Thoracic aorta (tissue), 2 donors: ENCODE measurements at places on chromosomes 12 and 14.

- DNase-seq, result no peak
- no peak overlapping the region for H3K27ac ChIP-seq
- peaks cover 28% of the 10 kb centered on the region for H3K4me1 ChIP-seq
- H3K4me3 ChIP-seq, result no peak overlapping the region
- no peaks in the 10 kb centered on the region for H3K27me3 ChIP-seq
- H3K36me3 ChIP-seq, result peaks cover 16% of the 10 kb centered on the region
Measured at GRCh38 chr14:92688434-92689375, 59.7 kb downstream of the LGMN start.

DNA sequence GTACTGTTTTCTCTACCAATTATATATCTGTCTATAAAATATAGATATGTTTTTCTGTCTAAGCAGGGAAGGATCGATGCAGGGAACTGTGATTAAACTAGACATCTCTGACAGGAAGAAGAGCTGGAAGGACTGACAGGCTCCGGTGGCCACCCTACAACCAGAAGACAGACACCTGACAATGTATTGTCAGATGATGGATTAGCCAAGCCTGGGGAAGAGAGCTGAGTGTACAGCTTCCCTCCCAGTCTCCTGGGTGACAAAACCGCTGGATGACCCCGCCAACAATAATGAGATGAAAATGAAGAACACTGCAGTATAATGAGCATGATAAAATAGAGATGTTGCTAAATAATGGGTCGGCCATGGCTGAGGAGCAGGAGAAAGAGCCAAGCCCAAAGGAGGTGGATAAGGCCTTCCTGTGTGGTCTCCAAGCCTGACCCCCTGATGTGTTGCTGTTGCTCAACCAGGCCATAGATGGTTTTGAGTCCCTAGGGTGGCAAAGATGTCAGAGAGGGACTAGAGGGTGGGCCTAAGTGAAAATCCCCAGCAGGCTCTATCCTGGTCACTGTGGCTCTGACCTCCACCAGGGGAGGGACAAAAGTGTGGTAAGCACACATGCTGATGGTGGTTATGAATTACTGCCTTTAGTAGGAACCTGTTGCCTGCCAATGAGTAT, 28.2 kb downstream of the DHRS2 start:
- H3K36me3 ChIP-seq, result no peaks in the 10 kb centered on the region
- no peak for DNase-seq
- no peak overlapping the region for H3K27ac ChIP-seq

DNA sequence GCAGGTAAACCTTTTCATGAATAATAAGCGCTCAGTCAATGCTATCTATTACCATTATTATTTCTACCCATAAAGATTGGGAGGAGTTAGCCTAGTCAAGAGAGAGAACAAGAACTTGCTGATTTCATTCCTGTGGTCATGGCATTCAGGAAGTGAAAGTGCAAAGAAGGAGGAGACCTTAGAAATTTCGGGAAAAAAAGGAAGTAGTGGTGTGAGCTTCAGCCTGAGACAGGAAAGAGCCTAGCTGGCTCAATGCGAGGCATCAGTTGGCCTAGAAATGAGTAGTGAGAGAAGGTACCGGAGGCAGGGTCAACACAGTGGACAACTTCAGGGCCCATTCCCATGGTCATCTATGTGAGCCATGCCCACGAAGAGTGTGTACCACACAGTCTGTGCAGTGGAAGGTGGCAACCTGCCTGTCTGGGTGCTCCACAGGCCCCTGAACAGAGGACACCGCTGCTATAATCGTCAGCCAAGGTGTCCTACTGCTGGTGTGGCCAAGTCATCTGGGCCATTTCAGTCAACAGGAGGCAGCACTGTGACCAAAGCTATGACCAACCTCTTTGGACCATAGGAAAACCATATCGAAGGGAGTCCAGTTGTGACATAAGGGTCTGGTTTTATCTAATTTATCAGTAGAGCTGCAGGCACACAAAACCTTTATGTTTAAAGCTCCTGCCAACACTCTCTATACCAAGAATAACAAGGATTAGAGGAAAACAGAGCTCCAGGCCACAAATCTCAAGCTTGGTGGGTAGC, 16.2 kb upstream of the STON2 start:
- no peaks in the 10 kb centered on the region for H3K27me3 ChIP-seq
- H3K27ac ChIP-seq, result no peak overlapping the region
- no peak for DNase-seq
- no peaks in the 10 kb centered on the region for H3K4me1 ChIP-seq
- no peaks in the 10 kb centered on the region for H3K36me3 ChIP-seq

DNA sequence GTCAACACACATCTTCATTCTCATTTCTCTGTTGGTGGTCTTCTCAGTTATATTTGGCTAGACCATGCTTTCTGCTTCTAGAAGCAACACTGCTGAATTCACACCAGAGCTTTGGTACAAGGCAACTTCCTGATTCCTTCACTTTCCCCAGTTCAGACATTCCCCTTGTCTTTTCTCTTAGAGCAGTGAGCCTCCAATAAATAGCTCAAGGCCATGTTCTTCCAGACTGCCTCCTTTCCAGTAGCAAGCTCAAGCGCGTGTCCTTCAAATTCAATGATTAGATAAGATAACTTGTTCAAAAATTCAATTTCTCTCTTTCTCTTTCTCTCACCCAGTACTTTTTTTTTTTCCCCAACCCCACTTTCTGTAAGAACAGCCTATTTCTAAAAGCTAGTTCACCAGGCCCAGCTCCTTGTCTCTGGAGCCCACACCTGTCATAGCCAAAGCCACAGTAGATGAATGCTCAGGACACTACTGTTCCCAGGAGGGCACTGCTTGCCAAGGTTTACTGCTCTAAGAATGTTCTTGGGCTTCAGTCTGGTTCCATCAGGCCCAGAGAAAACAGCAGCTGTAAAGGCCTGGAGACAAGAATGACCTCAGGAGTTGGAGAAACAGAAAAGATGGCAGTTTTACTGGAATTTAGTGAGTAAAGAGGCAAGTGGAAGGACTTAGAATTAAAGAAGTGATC, 17.7 kb downstream of the TBK1 start:
- peaks cover 6% of the 10 kb centered on the region for H3K4me1 ChIP-seq
- H3K36me3 ChIP-seq, result peaks cover 31% of the 10 kb centered on the region
- DNase-seq, result no peak
- no peak overlapping the region for H3K27ac ChIP-seq

DNA sequence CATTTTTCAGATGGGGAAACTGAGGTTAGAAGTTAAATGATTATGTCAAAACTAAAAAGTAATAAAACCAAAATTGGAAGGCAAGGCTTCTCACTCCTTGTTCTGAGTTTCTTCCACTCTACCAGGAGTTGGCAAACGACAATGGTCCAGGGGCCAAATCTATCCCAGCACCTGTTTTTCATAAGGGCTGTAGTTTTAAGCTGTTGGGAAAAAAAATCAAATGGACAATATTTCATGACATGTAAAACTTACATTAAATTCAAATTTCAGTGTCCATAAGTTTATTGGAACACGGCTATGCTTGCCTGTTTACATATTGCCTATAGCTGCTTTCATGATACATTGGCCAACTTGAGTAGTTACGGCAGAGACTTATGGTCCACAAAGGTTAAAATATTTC, 56.7 kb upstream of the TMCC3 start:
- H3K27ac ChIP-seq, result no peak overlapping the region
- peaks cover 51% of the 10 kb centered on the region for H3K4me1 ChIP-seq
- DNase-seq, result no peak

DNA sequence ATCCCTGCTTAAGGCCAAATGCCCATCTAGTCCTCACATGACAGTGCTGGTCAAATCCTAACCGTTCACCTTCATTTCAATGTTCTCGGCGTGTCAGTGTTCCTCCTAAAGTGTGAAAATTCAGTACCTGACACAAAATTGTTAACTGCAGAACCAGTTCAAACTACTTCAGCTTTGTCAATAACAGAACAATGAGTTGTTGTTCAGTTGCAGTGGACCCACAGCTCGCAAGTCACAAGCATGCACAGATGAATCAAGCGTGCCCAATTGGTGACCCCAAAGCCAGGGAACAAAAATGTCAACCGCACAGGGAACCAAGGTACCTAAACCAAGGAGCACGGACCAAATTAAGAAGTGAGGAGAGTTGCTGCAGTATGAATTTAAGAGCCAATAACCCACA, 23.2 kb downstream of the NRDE2 start:
- no peaks in the 10 kb centered on the region for H3K27me3 ChIP-seq
- peaks cover 3% of the 10 kb centered on the region for H3K4me1 ChIP-seq
- no peak overlapping the region for H3K4me3 ChIP-seq
- peaks cover 23% of the 10 kb centered on the region for H3K36me3 ChIP-seq
- no peak for DNase-seq
- no peak overlapping the region for H3K27ac ChIP-seq

GRCh38 chr14:87059060-87059839, 933.7 kb downstream of the GALC start:
- no peak for DNase-seq
- no peaks in the 10 kb centered on the region for H3K4me1 ChIP-seq
- H3K27me3 ChIP-seq, result no peaks in the 10 kb centered on the region
- no peak overlapping the region for H3K27ac ChIP-seq

DNA sequence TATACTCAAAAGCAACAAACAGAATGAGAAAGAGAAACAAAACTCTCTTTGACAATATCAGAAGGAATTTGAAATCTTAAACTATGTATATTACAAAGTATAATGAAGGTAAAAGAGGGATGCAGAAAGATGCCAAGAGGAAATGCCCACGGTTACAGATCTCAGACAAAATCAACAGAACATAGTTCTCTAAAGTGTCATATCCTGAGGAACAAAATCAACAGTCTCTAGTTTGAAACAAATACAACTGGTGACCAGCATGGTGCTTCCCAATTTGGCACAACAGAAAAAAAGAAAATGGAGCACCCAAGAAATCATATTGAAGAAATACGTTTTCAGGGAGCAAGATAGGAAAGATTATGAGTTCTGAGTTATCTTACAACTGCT, 116.5 kb downstream of the METTL25 start:
- no peaks in the 10 kb centered on the region for H3K4me1 ChIP-seq
- DNase-seq, result no peak
- no peak overlapping the region for H3K4me3 ChIP-seq
- peaks cover 4% of the 10 kb centered on the region for H3K36me3 ChIP-seq

DNA sequence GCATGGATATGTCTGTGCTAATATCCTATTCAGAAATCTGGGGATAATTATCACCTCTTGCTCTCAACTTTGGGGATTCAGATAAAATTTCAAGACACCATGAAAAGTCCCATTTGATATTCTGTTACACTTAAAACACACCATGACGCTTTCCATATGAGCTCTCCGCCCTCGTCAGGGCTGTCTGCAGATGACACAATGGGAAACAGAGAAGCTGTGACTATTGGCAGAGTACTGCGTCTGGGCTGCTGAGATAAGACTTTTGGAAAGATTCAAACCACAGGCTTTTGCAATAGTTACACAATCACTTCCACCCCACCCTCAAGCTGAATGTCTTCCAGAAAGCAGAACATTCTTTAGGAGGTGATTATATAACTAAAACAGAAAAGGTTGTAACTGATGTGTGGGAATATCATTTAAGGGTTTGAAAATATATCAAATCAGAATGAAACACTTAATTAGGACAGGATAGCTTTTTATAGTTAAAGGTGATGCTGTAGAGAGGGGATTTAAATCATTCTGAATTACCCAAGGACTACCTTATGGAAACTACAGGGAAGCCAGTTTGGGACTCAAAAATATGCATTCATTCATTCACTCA, 75.3 kb upstream of the TMPO start:
- DNase-seq, result peak; percentile 31
- H3K27ac ChIP-seq, result no peak overlapping the region
- peaks cover 9% of the 10 kb centered on the region for H3K4me1 ChIP-seq
- no peaks in the 10 kb centered on the region for H3K27me3 ChIP-seq
- H3K4me3 ChIP-seq, result peak overlapping the region; percentile 8

DNA sequence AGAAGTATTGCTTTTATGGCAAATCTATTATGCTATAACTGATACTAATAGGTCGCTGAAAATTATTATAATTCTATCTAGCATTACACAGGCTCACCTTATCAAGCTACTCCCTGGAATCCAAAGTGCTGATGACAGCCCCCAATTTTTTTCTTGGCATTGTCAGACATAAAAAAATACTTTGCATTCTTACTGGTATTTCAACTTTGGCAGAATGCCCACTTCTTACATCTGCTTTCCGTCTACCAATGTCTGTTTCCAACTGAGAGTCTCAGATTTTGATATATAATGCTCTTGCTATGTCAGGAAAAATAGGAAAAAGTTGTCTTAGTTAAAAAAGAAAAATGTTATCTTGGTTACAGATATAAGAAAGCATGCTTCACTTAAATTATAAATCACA, 615.4 kb downstream of the C12orf50 start:
- no peaks in the 10 kb centered on the region for H3K36me3 ChIP-seq
- no peak overlapping the region for H3K27ac ChIP-seq
- no peak overlapping the region for H3K4me3 ChIP-seq
- no peaks in the 10 kb centered on the region for H3K4me1 ChIP-seq
- H3K27me3 ChIP-seq, result no peaks in the 10 kb centered on the region
- DNase-seq, result no peak

GRCh38 chr12:51751661-51752060, 96.9 kb downstream of the FIGNL2 start:
- H3K36me3 ChIP-seq, result no peaks in the 10 kb centered on the region
- H3K27me3 ChIP-seq, result no peaks in the 10 kb centered on the region
- H3K27ac ChIP-seq, result no peak overlapping the region

GRCh38 chr12:55019784-55020183, at the start of gene NEUROD4:
TSS of gene NEUROD4 (plus strand) at chr12:55019974. CDS start at chr12:55026440, 6,466 bp downstream.
- H3K36me3 ChIP-seq, result no peaks in the 10 kb centered on the region
- H3K27me3 ChIP-seq, result no peaks in the 10 kb centered on the region
- H3K4me3 ChIP-seq, result no peak within 1 kb of the TSS
- no peaks in the 10 kb centered on the region for H3K4me1 ChIP-seq
- H3K27ac ChIP-seq, result no peak within 1 kb of the TSS

DNA sequence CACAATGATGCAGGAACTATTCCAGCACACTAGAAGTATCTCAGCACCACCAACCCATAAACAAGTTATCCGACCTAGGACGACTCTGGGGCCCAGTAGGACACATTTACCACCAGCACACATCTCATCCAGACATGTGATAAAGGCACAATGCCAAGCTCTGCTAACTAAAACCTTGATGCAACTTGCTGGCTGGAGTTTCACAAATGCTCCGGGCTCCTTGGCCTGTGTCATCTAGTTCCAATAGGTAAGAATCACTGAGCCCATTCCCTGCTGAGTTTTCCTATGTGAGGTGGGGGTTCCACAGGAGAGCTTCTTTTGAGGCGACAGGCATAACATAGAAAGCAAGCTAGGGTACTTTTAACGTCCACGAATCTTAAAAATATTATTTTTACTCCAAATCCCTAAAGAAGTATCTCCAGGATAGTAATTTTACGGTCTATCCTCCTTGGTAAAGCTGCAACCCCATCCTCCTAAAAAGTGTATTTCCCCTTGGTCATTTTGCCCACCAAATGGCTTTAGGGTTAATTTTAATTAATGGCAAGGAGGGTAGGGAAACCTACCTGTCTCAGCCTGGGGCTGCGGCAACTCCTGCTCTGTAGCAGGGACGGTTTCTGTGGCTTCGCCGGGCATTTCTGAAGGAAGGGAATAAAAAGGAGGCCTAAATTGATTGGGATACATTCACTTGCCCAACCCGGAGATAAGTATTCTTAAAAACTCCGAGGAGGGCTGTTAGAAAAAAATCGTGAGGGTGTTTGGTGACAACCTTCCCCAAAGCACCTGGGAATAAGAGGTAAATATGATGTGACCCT, 1.0 kb downstream of the NACA start:
- H3K36me3 ChIP-seq, result peaks cover 11% of the 10 kb centered on the region
- DNase-seq, result peak; percentile 35
- H3K4me3 ChIP-seq, result peak overlapping the region; percentile 84
- H3K27ac ChIP-seq, result peak overlapping the region; percentile 85

- no peak for DNase-seq
- peaks cover 4% of the 10 kb centered on the region for H3K36me3 ChIP-seq
- H3K4me3 ChIP-seq, result no peak overlapping the region
- no peaks in the 10 kb centered on the region for H3K4me1 ChIP-seq
Measured at GRCh38 chr12:79591988-79592387, 98.8 kb downstream of the PAWR start.

- H3K36me3 ChIP-seq, result no peaks in the 10 kb centered on the region
- no peak overlapping the region for H3K4me3 ChIP-seq
- no peaks in the 10 kb centered on the region for H3K4me1 ChIP-seq
- no peak for DNase-seq
- H3K27me3 ChIP-seq, result no peaks in the 10 kb centered on the region
Measured at GRCh38 chr12:47561746-47562145, 144.1 kb downstream of the RPAP3 start.
